ENCODE measurements at places on chromosomes 2 and 18.

DNA sequence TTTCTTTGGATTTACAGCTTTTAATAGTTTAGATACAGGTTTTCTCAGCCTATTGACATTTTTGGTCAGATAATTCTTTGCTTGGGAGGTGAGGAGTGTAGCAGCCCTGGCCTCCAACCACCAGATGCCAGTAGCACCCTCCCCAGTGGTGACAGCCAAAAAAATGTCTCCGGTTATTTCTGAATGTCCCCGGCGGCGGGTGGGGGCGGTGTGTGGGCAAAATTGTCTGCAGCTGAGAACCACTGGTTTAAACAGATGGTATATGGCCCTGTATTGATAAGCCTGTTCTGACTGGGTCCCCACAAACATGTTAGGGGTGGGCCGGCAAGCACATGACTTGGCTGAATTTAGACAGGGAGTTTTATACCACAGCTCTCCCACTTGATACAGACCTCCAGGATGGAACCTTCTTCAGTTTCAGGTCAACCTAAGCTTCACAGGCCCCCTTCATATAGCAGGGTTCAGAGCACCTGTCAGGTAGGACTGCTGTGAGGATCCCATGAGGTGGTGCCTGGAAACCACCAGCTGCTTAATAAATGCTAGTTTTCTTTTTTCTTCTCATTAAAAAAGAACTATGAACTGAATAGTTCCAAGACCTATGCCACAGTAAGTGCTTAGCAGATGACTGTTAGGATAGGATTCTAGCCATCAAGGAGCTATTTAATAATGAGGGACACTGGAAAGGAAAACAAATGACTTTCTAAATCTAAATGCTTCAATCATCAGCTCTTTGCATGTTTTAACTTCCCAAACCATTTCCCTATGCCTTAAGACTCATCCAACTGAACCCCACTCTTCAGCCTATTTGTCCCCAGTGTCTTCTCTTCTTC is 18.1 kb downstream of the LPIN2 start:
- no peak for DNase-seq

DNA sequence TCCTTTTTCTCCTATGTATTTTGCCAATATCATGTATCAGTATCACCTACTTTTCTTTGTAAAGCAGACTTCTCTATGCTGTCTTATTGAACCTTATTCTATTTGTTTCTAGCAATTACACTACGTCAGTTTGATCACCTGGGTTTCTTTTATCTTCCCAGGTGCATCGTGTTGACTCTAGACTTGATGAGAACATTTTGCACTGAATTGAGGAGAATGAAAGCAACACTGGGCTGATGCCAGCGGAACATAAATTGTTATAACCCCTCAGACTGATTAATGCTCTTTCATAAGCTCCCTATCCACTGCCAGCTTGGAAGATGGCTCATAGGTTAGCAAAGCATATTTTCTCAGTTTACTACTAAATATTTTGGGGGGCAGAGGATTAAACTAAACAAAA is 140.6 kb downstream of the EPHA4 start:
- no peak for DNase-seq

DNA sequence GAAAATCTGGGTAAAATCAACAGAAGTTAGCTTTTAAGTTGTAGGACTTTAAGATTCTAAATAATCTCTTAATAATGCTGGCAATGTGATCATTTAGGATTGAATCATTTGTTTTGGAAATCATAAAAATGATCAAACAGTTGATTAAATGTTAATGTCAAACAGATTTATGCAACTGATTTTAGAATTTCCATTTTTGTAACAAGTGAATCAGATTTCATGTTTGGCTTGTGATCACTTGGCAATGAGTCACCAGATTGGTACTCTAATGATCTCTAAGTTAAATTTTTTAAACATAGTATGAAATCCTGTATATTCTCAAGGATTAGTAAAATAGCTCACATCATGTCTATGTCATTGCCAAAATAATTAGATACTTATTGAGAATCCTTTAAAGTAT is 50.1 kb upstream of the UNC80 start:
- no peak for DNase-seq

DNA sequence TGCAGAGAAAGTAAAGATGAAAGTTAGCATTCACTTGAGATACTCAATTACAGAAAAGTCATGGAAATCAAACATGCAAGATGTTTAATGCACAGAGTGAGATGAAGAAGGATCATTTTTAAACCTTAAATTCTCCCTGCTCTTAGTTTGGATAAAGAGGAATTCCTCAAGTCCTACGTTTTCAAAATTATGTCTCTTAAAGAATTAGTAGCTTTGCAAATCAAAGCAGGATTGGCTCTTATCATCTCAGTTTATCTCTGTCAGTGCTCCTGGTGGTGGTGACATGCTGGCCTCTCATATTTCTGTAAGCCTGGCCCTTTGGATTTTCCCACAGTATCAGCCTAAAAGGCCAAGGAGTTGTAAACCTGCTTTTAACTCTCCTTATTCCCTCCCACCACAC is 242.2 kb downstream of the NRXN1 start:
- DNase-seq, result no peak

GRCh38 chr18:3214855-3215637 is 4.7 kb downstream of the MYOM1 start:
- DNase-seq, result no peak

DNA sequence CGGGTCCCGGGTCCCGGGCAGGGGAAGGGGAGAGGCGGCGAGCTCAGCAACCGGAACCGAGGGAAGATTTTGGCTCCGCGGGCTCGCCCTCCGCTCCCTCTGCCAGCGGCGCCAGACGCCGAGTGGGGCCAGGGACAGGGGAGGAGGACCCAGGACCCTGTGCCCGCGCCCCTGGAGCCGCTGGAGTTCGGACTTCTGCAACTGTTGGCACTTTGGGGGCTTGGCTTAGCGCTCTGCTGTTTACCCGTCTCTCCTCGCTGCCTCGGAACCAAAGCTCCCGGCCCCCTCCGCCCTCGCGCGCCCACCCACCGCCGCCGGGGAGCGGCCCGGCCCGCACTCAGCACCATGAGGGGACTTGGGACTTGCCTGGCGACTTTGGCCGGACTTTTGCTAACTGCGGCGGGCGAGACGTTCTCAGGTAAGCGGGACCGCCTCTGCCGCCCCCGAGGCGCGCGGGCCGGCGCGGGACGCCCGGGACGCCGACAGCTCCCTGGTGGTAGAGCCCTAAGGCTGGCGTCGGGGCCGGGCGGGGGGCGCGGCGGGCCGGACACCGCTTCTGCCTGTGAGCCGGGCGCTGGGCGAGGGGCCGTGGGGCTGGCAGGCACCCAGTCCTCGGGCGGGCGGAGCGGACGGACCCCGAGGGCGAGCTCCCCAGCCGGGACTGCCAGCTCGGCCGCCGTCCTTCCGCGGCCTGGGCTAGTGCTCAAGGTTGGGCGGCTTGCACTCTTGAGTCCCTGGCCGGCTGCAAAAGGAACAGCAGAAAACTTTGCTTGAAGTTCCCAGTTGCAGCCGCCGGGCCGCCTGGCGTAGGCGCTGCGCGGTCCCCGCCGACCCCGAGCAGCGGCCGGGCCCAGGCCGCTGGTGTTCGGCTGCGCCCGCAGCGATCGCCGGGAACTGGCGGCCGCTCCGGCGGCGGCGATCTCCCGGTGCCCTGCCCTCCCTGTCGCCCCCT is 634 bp downstream of the PTPRM start:
- peak; percentile 73 for DNase-seq

DNA sequence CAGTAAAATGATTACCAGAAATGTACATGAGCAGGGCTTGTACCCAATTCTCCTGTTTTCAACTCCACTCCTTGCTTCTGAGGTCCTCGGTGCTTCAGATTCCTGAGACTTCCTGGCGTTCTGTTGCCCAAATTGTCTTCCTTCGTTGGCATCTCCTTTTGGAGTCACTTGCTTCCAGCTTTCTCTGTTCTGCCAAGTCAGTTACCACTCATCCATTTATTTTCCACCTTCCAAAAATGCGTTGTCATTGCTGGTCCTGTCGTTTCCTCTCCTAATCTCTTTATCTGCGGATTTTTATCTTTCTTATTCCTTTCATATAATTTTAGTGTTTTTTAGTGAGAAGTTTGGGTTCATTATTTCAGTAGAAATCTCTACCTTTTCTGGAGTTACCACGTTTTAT is 18.5 kb upstream of the EFR3B start:
- DNase-seq, result no peak

- DNase-seq, result peak; percentile 96
Observed at GRCh38 chr2:208265801-208266552, at the start of gene PIKFYVE. Gene PIKFYVE (plus strand): TSS chr2:208266255. CDS start chr2:208271520, 5,265 bp downstream.

DNA sequence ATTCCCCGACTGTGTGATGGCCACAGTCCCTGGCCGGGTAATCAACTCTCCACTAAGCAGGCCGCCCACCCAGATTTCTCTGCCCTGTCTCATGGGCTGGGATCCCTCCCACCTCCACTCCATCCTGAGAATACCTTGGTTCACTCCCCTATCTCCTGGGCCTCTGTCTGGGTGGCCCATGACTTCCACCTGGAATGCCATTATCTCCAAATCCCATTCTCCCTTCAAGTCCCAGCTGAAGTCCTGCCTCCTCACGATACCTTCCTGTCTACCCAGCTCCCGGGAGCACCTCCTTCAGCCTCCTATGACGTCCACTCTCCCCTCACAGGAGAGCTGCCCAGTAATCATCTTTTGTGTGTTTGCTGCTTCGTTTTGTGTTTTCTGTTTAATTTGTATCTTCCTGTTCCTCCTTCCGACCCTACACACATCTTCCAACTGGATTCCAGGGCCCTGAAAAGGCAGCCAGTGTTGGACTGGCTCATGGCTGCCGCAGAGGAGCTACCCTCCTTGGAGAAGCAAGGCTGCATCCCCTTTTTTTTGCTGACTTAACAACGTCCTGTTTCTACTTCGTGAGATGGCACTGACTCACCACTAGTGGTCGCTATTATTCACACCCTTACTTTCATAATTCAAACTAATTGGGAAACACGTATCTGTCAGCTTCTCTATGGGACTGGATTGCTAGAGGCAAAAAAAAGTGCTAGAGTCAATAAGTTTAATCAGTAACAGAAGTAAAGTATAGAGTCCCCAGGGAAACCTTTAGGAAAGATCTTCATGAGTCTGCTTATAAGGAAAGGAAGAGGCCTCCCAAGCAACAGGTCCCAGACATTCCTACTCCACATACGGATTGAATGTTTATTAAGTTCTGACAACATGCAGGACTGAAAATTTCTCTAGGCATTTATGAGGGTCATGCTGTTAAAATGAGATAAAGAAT is 171.9 kb upstream of the GATA6 start:
- peak; percentile 53 for DNase-seq

DNA sequence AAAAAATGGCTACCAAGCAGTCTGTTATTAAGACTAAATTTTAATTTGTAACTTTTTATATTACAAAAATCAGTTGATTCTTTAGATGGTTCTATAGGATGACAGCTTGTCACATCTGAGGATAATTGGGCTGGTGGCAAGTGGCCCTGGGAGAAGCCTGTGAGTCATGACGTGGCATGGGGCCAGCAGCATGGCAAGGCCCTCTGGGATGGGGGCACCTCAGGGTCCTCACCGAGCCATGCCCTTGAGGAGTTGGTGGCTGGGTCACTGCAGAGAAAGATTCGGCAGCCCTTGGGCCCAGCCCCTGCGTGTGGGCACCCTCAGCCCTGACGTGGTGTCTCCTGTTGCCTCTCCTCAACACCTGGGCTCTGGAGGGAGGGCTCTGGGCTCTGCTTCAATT is 49.7 kb downstream of the STK25 start:
- DNase-seq, result no peak

DNA sequence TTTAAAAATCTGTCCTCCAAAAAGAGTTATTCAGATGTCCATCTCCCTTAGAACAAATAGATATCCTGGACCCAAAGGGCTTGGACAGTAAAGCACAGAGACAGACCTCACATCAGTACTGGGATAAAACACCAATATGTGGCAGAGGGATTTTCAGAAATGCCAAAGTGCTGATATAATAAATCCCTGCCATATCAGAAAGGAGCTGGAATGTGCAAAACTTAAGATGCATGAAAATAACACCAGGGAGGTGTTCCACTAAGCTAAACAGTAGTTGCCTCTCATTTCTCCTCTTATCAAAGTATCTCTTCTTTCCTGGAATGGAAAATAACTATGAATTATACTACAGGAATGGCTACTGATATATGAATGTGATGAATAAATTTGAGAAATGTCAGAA is 13.2 kb downstream of the USP40 start:
- no peak for DNase-seq

GRCh38 chr2:196952936-196953335 is 26.4 kb upstream of the PGAP1 start:
- no peak for DNase-seq

- DNase-seq, result no peak
Observed at GRCh38 chr2:183935005-183935404, 663.3 kb upstream of the ZNF804A start.

DNA sequence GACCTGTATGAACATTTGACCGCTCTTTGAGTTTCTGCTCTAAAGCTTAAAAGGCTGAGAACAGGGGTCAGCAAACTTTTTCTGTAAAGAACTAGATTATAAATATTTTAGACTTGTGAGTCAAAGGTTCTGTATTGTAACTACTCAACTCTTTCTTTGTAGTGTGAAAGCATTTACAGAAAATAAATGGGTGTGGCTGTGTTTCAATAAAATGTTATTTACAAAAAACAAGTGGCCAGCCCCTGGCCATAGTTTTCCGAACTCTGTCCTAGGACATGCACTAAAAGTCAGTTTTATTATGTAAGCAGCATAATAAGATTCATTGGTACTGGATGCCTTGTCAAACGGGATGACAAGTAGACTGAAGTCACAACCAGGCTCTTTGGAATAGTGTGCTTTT is 434.9 kb downstream of the ZEB2 start:
- DNase-seq, result no peak

- DNase-seq, result no peak
Observed at GRCh38 chr2:119205001-119205706, 18.5 kb upstream of the STEAP3 start.

- peak; percentile 70 for DNase-seq
Observed at GRCh38 chr2:217835931-217836891, 166.6 kb downstream of the TNS1 start.

All from AG08396 (cell line).